ENCODE measurements at places on chromosomes 3 and 15. TPM values are rescaled to one million over a fixed set of nuclear protein-coding genes. Genes with fewer than 3 reads are reported as not detected.
A peak's percentile ranks its signal among the peaks of the same experiment; 100 is the strongest.

The AP3B2 gene
- 1.1 TPM for polyA plus RNA-seq

- H3K4me3 ChIP-seq, result no peak overlapping the region
- no peak for DNase-seq
- no peak overlapping the region for H3K27ac ChIP-seq
- no peaks in the 10 kb centered on the region for H3K27me3 ChIP-seq
These were observed 86.8 kb upstream of the UMPS start for GRCh38 chr3:124643453-124643852.

GRCh38 chr3:19467761-19468160 is 319.5 kb downstream of the KCNH8 start:
- no peaks in the 10 kb centered on the region for H3K4me1 ChIP-seq
- no peak for DNase-seq
- H3K27ac ChIP-seq, result no peak overlapping the region
- H3K4me3 ChIP-seq, result no peak overlapping the region

DNA sequence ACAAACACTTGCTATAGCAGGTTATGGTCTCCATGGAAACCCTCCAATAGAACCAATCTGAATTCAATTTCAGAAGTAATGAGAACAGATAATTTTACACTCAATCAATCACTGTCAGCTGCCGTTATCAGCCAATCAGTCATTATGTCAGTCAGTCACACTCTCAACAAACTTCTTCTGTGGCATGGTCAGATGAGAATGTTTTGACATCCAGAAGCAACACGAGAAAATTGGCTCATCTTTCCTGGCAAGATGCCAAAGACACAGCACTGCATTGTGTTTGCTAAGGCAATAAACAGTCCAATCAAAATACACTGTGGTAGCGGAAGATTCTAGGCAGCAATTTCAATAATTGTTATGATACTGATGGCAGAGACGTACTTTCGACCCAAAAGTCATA is 190.7 kb downstream of the RORA start:
- H3K27me3 ChIP-seq, result no peaks in the 10 kb centered on the region
- no peak overlapping the region for H3K27ac ChIP-seq
- no peak overlapping the region for H3K4me3 ChIP-seq
- H3K4me1 ChIP-seq, result peaks cover 15% of the 10 kb centered on the region
- no peak for DNase-seq

DNA sequence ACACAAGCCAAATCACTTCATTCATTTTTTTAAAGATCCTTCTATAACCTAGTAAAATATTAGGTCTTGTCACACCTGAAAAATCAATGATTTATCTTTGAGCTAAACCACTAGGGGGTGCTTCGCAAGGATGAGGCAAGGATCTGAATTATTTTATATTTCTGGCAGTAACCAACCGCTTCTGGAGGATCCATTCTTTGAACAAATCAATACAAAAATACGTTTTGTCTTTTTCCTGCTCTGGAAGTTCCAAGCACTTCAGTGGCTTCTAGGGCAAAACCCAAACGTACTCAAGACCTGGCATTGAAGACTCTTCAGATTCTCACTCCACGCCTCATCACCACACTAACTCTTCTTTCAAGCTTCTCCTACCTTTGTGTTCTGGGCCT is 486 bp downstream of the LSG1 start:
- peaks cover 4% of the 10 kb centered on the region for H3K4me1 ChIP-seq
- no peaks in the 10 kb centered on the region for H3K27me3 ChIP-seq
- no peak overlapping the region for H3K27ac ChIP-seq
- peak overlapping the region; percentile 92 for H3K4me3 ChIP-seq

The GOLGA6L9 gene
- polyA plus RNA-seq, result 2.6 TPM

The SI gene
- polyA plus RNA-seq, result not detected

DNA sequence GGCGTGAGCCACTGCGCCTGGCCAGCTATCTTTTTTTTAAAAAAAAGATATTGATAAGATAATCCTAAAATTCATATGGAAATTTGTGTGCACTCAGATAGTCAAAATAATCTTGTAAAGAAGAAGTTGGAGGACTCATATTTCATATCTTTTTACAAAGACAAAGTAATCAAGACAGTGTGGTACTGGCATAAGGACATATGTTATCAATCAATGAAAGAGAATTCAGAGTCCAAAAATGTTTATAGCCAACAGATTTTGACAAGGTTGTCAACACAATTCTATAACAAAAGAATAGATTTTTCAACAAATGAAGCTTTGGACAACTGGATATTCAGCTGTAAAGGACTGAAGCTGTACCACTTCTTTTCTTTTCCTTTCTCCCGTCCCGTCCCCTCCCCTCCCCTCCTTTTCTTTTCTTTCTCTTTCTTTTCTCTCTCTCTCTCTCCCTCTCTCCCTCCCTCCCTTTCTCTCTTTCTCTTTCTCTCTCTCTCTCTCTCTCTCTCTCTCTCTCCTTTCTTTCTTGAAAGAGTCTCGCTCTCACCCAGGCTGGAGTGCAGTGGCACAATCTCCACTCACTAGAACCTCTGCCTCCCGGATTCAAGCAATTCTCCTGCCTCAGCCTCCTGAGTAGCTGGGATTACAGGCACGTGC is 126.8 kb downstream of the GSK3B start:
- H3K4me1 ChIP-seq, result no peaks in the 10 kb centered on the region
- H3K27me3 ChIP-seq, result no peaks in the 10 kb centered on the region
- no peak overlapping the region for H3K27ac ChIP-seq
- H3K4me3 ChIP-seq, result no peak overlapping the region

DNA sequence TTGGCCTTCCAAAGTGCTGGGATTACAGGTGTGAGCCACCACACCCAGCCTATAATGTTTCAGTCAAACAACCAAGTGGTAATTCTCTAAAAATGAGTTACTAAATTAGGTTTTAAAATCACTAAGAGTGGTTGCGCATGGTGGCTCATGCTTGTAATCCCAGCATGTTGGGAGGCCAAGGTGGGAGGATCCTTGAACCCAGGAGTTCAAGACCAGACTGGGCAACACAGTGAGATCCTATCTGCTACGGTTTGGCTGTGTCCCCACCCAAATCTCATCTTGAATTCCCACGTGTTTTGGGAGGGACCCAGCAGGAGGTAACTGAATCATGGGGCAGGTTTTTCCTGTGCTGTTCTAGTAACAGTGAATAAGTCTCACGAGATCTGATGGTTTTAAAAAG is 26.1 kb downstream of the SEC11A start:
- no peaks in the 10 kb centered on the region for H3K27me3 ChIP-seq
- no peaks in the 10 kb centered on the region for H3K4me1 ChIP-seq
- no peaks in the 10 kb centered on the region for H3K36me3 ChIP-seq
- no peak for DNase-seq
- no peak overlapping the region for H3K4me3 ChIP-seq
- no peak overlapping the region for H3K27ac ChIP-seq

DNA sequence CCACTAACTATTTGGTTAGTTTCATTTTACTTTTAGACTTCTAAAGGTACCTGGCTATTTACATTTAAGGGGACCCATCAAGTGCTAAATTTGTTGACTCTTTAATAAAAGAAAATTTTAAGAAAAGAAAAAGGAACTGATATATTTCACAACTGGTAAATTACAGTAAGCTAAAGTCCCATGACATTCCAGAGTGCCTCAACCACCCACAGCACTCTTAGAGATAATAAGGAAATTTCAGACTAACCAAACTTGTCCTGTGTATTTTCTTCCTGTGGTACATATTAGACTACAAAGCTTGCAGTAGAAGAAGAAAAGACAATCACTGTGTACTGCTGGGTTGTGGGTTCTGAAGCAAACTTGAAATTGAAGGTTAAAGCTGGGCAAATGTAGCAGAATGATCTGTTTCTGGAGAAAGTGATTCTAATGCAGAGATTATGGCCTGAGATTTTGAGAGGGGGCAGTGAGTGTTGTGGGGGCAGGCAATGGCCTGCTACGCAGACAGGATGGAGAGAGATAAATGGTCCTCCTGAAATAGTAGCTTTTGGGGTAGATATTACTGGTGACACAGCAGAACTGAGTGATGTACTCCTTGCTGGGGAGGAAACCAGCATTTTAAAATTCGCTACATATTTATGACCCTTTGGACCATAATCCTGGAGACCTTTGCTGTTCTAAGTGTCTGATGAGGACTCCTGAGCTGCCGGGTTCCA is 24.5 kb upstream of the MFSD1 start:
- no peak overlapping the region for H3K4me3 ChIP-seq
- H3K4me1 ChIP-seq, result no peaks in the 10 kb centered on the region
- H3K36me3 ChIP-seq, result no peaks in the 10 kb centered on the region
- no peak overlapping the region for H3K27ac ChIP-seq

DNA sequence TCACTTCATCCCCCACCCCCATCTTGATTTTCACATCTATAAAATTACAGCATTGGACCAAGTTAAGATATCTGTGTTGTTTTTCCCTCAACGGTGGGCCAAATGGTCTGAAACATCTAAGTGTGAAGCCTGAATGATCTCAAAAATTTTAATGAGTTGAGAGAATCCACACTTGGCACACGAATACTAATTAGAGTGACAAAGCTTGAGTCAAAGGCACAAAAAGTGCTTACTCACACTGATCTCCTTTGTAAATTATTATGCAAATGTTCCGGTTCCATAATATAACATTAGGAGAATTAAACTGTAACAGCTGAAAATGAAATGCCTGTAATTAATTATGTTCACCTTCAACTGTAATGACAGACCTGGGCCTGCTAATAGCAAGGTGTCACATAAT is 33.6 kb downstream of the GPR176 start:
- peaks cover 2% of the 10 kb centered on the region for H3K4me1 ChIP-seq
- no peaks in the 10 kb centered on the region for H3K27me3 ChIP-seq
- no peak overlapping the region for H3K27ac ChIP-seq
- H3K4me3 ChIP-seq, result no peak overlapping the region

DNA sequence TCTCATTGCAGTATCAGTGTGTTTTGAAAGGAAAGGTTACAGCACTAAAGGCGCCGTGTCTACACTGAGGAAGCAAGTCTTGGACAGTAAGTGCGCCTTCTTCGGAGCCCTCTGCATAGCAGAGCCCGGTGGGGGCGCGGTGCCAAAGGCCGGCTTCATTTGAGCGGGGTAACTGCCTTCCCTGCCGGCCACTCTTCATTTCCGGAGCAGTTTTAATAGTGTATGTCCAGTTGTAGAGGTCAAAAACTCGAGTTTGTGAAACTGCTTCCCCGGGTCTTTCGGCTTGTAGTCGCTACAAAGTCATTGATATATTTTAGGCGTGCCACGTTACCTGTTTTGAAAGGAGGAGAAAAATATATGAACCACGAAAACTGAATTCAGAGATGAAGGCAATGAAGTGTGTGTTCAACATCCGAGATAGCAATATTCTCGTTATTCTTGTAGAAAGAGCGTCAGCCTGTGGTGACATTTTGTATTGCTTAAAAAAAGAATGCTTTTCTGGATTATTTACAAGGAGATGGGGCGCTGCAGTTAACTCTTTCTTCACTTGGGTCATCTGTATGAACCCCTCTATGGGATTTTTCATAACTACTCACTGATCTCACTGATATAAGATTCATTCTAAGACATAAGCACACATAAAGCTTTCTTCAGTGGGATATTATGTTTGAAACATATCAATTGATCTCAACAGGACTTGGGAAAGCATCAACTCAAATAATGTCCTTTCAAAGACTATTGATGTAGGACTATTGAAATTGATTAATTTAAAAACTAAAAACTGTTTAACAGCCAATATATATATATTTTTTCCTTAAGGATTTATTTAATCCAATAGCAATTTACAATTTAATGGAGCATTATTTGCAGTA is 3.0 kb downstream of the ALCAM start:
- peak overlapping the region; percentile 67 for H3K4me3 ChIP-seq
- no peaks in the 10 kb centered on the region for H3K27me3 ChIP-seq
- no peaks in the 10 kb centered on the region for H3K36me3 ChIP-seq
- no peaks in the 10 kb centered on the region for H3K4me1 ChIP-seq
- peak overlapping the region; percentile 71 for H3K27ac ChIP-seq

The SPTSSB gene
- 2.5 TPM for polyA plus RNA-seq

DNA sequence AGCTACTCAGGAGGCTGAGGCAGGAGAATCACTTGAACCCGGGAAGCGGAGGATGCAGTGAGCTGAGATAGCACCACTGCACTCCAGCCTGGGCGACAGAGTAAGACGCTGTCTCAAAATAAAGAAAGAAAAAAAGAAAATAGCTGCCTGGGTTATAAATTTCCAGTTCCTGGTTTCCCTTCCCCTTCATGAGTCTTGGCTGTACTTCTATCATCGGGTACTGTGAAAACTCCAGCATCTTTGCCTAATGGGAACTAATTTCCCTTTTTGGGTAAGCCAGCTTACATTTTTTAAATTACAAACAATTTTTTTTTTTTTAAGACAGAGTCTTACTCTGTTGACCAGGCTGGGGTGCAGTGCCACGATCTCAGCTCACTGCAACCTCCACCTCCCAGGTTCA is 15.0 kb downstream of the DENND4A start:
- no peaks in the 10 kb centered on the region for H3K27me3 ChIP-seq
- H3K4me3 ChIP-seq, result no peak overlapping the region
- peak overlapping the region; percentile 24 for H3K27ac ChIP-seq
- H3K4me1 ChIP-seq, result peaks cover 11% of the 10 kb centered on the region
- no peaks in the 10 kb centered on the region for H3K36me3 ChIP-seq

The CLSTN2 gene
- 74.6 TPM for polyA plus RNA-seq

DNA sequence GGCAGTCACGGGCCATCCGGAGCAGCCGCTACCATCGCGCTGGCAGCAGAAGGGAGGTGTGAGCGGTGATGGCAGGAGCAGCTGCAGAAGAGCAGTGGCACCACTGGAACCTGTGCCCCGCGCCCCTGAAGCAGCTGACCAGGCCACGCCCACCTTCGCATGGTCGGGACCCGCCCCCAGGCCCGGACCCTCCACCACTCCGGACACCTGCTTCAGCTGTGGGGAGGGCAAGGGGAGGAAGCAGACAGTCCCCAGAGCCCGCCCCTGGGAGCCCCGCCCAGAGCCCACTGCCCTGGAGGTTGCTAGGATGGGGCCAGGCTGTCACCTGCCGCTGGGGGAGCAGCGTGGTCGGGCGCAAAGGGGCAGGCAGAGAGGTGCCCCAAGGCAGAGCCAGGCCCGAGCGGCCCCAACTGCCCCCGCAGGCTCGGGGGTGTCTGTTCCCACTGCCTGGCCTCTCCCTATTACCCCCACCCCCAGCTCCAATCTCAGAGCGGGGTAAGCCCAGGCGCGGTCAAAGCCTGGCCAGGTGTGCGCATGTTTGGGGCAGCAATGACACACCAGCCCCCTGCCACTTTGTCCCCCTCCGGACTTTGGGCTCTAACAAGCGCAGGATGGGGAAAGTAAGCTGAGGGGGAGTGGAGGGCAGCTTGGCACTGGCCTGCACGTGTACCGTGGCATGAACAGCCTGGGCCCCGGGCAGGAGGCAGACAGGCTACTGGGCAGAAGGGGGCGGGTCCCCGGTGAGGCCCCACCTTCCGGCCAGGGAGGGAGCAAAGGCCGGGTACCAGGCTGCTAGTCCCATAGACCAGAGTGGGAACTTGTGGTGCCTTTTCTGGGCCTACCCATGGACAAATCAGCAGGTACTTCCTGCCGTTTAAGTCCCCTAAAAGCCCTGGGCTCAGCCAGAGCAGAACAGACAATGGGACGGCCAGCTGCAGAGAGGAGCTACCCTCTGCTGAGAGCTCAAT is 8.7 kb downstream of the SPCS1 start:
- no peak for DNase-seq
- H3K27ac ChIP-seq, result no peak overlapping the region
- H3K27me3 ChIP-seq, result no peaks in the 10 kb centered on the region
- no peaks in the 10 kb centered on the region for H3K36me3 ChIP-seq
- H3K4me1 ChIP-seq, result no peaks in the 10 kb centered on the region

GRCh38 chr3:38131621-38132369 is 5.1 kb downstream of the ACAA1 start:
- no peak overlapping the region for H3K27ac ChIP-seq
- peaks cover 9% of the 10 kb centered on the region for H3K4me1 ChIP-seq
- H3K36me3 ChIP-seq, result no peaks in the 10 kb centered on the region
- H3K4me3 ChIP-seq, result no peak overlapping the region
- no peaks in the 10 kb centered on the region for H3K27me3 ChIP-seq

The MASP1 gene
- 2.2 TPM for polyA plus RNA-seq

Measured in ovary (tissue), 10 donors.